ENCODE measurements at places on chromosomes 6 and 20. TPM values are rescaled to one million over a fixed set of nuclear protein-coding genes. Genes with fewer than 3 reads are reported as not detected.
A peak's percentile ranks its signal among the peaks of the same experiment; 100 is the strongest.

Gene PACSIN1
- not detected for total RNA-seq

Gene TBC1D22B
- 6.6 TPM for total RNA-seq

- no peak overlapping the region for H3K27ac ChIP-seq
- H3K27me3 ChIP-seq = peaks cover 19% of the 10 kb centered on the region
- H3K4me3 ChIP-seq = no peak overlapping the region
- H3K4me1 ChIP-seq = peaks cover 2% of the 10 kb centered on the region
- peak; percentile 82 for DNase-seq
Measured at GRCh38 chr20:4726710-4727397, 5.1 kb downstream of the PRND start.

DNA sequence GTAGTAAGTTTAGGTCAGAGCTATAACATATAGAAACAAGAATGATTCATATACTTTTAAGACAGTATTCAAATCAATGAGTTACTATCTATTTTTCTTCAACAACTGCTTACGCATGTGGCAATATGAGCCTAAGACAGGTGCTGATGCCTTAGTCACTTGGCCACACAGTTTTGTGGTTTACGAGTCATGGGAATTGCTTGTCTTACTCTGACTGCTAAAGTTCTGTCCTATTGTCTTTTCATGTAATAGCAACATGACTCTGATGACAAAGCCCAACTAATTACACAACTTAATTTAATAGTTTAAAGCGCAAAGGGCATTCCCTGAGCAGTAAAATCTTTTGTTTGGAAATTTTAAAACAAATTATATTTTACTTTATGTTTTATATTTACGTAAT is 159.3 kb upstream of the CENPW start:
- peaks cover 4% of the 10 kb centered on the region for H3K27me3 ChIP-seq
- H3K27ac ChIP-seq = no peak overlapping the region
- no peaks in the 10 kb centered on the region for H3K4me1 ChIP-seq
- H3K36me3 ChIP-seq = no peaks in the 10 kb centered on the region

DNA sequence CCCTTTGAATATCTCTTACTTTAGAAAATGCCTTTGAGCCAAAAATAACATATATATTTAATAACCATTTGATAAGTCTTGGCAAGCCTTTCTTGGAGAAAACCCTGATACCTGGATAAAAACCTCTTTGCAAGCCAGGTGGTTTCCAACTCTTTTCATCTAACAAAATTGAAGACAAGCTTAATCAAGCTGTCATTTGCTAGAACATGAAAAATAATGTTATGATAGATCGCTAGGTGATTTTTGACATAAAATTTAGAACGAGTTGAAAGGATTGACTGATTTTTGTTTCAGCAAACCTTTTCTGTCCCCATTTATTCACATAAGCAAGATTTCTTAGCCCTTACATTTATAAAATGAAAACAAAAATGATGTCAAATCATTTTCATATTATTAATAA is 44.6 kb downstream of the ABRACL start:
- H3K27me3 ChIP-seq = no peaks in the 10 kb centered on the region
- H3K27ac ChIP-seq = no peak overlapping the region
- no peaks in the 10 kb centered on the region for H3K4me1 ChIP-seq

DNA sequence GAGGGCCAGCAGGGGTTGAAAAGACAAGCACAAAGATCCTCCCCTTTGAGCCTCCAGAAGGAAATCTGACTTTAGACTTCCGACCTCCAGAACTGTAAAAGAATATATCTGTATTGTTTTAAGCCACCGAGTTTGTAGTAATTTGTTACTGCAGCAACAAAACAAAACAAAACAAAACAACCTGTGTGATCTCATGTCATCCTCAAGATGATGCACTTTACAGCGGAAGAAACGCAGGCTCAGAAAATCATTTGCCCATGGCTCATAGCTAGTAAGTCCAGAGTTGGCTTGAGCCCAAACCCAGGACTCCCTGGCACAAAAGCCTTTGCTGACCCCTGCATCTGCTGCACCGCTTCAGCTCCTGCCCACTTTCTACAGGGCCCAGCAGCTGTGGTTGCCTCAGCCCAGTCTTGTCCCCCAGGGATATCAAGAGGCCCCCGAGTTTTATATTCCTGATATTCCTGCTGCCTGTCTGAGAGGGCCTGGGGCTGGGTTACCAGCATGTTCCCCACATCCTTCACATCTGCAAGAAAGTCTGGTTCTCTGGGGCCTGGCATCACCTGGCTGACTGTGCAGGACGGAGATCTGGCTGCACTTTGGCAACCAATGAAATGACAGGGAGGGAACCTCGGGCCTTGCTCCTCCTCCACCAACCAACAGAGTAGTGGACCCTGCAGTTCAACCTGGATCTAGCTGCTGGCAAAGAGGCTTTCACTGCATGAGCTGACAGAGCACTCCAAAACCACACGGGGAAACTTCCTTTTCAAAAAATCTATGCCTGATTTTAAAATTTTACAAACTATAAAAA is 56.9 kb downstream of the JPH2 start:
- peak; percentile 9 for DNase-seq
- H3K36me3 ChIP-seq = no peaks in the 10 kb centered on the region
- no peak overlapping the region for H3K27ac ChIP-seq
- no peaks in the 10 kb centered on the region for H3K27me3 ChIP-seq
- no peak overlapping the region for H3K4me3 ChIP-seq

DNA sequence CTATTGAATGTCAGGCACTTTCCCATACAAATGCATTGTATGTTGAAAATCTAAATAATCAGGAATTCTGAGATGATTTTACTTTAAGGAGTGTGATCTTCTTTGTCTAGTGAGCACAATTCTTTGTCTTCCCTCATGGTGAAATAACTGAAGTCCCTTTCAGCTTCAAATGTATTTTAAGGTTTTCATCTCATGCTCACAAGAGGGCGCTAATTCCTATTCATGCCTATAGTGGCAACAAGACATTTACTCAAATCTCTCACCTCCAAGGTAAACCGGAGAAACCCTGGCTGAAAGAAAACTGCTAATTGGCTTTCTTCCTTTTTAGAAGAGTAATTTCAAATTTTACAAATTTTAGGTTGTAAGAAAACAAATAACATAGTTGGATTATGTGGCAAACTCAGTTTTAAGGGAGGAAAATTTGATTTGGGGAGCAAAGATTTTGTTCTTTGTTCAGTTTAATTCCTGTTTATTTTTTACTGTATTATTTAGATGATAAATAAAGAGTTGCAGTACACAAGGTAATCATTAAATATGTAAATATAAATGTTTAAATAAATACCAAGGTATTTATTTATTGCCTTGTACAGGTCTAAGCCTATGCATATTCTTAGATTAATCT is 69.1 kb downstream of the SLC35F1 start:
- H3K27ac ChIP-seq = no peak overlapping the region
- no peaks in the 10 kb centered on the region for H3K27me3 ChIP-seq
- H3K4me3 ChIP-seq = no peak overlapping the region

GRCh38 chr20:20440886-20441658 is 73.2 kb downstream of the INSM1 start:
- no peaks in the 10 kb centered on the region for H3K27me3 ChIP-seq
- DNase-seq = no peak
- H3K4me3 ChIP-seq = no peak overlapping the region
- peaks cover 3% of the 10 kb centered on the region for H3K4me1 ChIP-seq
- no peaks in the 10 kb centered on the region for H3K36me3 ChIP-seq
- H3K27ac ChIP-seq = no peak overlapping the region

- DNase-seq = peak; percentile 59
- H3K36me3 ChIP-seq = peaks cover 26% of the 10 kb centered on the region
- H3K4me3 ChIP-seq = no peak overlapping the region
- H3K27me3 ChIP-seq = no peaks in the 10 kb centered on the region
- H3K4me1 ChIP-seq = peaks cover 5% of the 10 kb centered on the region
Measured at GRCh38 chr6:158500016-158500735, 59.7 kb upstream of the TMEM181 start.

DNA sequence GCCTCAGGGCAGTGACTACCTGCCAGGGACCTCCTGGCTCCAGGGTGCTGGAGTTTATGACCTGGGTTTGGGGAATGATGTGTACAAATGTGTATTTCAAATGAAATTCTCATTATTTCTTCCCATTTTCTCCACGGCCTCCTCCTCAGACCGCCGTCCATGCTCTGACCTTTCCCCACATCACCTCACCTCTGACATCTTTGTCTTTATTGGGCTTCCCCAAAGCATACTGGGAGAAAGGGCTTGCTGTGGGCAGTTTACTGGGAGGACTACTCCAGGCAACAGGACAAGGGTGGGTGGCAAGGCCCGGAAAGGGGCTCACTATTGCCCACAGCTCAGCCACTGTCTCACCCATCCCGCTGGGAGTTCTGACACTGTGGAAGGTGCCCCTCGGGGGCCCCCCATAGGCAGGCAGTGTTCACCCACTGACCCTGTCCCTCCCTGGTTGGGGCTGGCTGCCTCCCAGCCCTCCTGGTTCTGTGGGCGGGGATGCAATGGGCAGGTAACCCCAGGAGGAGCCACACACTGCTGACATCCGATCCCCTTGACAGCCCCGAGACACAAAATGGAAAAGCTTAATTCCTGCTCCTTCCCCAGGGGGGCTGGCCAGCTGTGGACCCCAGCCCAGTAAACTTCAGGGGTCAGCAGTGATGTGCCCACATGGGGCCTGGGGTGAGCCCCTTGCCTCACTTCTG is 39.8 kb upstream of the CST7 start:
- no peaks in the 10 kb centered on the region for H3K36me3 ChIP-seq
- H3K4me3 ChIP-seq = no peak overlapping the region
- no peaks in the 10 kb centered on the region for H3K4me1 ChIP-seq

- H3K27ac ChIP-seq = no peak overlapping the region
- H3K27me3 ChIP-seq = no peaks in the 10 kb centered on the region
- H3K4me3 ChIP-seq = no peak overlapping the region
- peaks cover 4% of the 10 kb centered on the region for H3K36me3 ChIP-seq
- DNase-seq = peak; percentile 57
Measured at GRCh38 chr6:57068061-57068460, 21.6 kb downstream of the KIAA1586 start.

- no peaks in the 10 kb centered on the region for H3K27me3 ChIP-seq
- H3K4me1 ChIP-seq = 0 out of 2 replicates have a peak, but pooled peaks cover 2% of the 10 kb centered on the region
- H3K36me3 ChIP-seq = no peaks in the 10 kb centered on the region
- no peak for DNase-seq
Measured at GRCh38 chr20:12067686-12068085, 150.0 kb downstream of the BTBD3 start.

GRCh38 chr6:6057442-6058053 is 50.8 kb upstream of the NRN1 start:
- no peak for DNase-seq
- H3K4me3 ChIP-seq = no peak overlapping the region
- H3K27me3 ChIP-seq = no peaks in the 10 kb centered on the region
- H3K4me1 ChIP-seq = no peaks in the 10 kb centered on the region
- no peak overlapping the region for H3K27ac ChIP-seq
- H3K36me3 ChIP-seq = no peaks in the 10 kb centered on the region

DNA sequence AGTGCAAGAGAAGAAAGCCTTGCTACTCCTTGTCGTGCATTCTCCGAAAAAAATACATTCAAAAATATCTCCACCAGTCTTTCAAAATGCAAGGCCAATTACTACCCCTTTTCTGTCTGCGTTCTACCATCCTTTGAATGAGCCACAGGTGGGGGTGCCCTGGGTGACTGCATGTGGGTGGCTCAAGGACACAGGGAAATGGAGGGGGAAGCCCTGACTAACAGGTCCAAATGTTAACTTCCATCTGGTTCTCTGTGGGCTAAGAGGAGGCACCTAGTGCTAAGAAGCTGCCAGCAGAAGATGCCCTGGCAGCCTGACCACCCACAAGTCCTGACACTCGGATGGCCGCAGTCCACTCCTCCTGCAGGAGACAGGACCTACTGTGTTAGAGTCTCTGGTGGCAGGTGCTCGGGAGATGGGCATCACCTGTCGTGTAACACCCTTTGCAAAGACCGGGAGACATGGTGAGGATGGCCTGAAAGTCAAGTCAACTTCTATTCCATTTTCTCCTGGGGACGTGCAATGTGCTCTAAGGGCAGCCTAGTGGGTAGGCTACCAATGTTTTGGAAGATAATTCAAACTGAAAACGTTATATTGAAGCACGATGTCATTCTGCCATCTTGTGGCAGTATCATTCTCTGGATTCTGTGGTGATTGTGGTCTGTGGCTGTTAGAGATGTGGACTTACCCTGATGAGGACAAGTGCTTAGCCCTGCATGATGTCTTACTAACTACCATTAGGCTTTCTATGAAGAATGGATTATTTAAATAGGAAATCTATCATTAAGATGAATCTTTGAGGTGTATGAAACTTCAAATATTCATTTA is 27.4 kb upstream of the IGF2R start:
- peaks cover 3% of the 10 kb centered on the region for H3K27me3 ChIP-seq
- peak; percentile 57 for DNase-seq
- H3K36me3 ChIP-seq = no peaks in the 10 kb centered on the region
- H3K4me3 ChIP-seq = no peak overlapping the region
- H3K4me1 ChIP-seq = peaks cover 2% of the 10 kb centered on the region
- no peak overlapping the region for H3K27ac ChIP-seq

- H3K36me3 ChIP-seq = no peaks in the 10 kb centered on the region
- peaks cover 5% of the 10 kb centered on the region for H3K4me1 ChIP-seq
- no peaks in the 10 kb centered on the region for H3K27me3 ChIP-seq
- no peak overlapping the region for H3K27ac ChIP-seq
- DNase-seq = peak; percentile 39
Measured at GRCh38 chr6:25354078-25354932, 75.1 kb downstream of the CARMIL1 start.

- H3K36me3 ChIP-seq = no peaks in the 10 kb centered on the region
- peak; percentile 60 for DNase-seq
- H3K27ac ChIP-seq = no peak overlapping the region
- H3K4me1 ChIP-seq = no peaks in the 10 kb centered on the region
Measured at GRCh38 chr6:90468080-90468479, 118.8 kb downstream of the MAP3K7 start.

DNA sequence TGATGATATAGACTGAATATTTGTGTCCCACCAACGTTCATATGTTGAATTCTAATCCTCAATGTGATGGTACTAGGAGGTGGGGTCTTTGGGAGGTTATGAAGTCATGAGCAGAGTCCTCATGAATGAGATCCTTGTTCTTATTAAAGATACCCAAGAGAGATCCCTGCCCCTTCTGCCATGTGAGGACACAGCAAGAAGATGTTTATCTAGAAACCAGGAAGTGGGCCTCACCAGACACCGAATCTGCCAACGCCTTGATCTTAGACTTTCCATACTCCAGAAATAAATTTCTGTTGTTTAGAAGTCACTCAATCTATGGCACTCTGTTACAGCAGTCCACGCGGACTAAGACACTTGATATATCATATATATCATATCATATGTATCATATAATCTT is 67.7 kb upstream of the GCM1 start:
- H3K27ac ChIP-seq = no peak overlapping the region
- no peaks in the 10 kb centered on the region for H3K36me3 ChIP-seq
- H3K27me3 ChIP-seq = peaks cover 1% of the 10 kb centered on the region
- no peaks in the 10 kb centered on the region for H3K4me1 ChIP-seq
- DNase-seq = no peak

DNA sequence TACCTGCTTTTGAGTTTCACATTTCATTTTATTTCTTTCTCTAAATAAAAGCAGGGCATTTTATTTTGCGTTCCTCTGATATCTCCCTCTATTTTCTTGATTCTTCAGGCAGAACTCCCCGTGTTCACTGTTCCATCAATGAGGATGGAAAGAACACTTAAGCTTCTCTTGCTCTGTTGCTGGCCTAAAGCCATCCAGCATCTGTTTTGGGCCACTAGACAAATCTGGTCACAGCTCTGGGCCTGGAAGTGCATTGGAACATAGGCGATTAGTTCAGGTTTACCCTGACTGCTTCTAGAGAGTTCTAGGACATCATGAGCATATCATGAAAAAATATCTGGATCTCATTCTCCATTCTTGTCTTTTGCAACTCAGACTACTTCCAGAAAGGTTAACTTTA is 611.2 kb downstream of the UTRN start:
- H3K27me3 ChIP-seq = no peaks in the 10 kb centered on the region
- no peaks in the 10 kb centered on the region for H3K36me3 ChIP-seq
- H3K4me1 ChIP-seq = peaks cover 5% of the 10 kb centered on the region

GRCh38 chr20:18541741-18542140 is 25.5 kb upstream of the SMIM26 start:
- H3K36me3 ChIP-seq = peaks cover 32% of the 10 kb centered on the region
- H3K27ac ChIP-seq = no peak overlapping the region
- H3K4me1 ChIP-seq = no peaks in the 10 kb centered on the region
- DNase-seq = no peak
- H3K27me3 ChIP-seq = no peaks in the 10 kb centered on the region

Data from IMR-90 (cell line).